Occipital lobe (tissue), 3 donors: ENCODE measurements at places on chromosomes 1 and 21.

GRCh38 chr1:229062135-229062534 is 208.8 kb upstream of the RAB4A start:
- no peak for DNase-seq

DNA sequence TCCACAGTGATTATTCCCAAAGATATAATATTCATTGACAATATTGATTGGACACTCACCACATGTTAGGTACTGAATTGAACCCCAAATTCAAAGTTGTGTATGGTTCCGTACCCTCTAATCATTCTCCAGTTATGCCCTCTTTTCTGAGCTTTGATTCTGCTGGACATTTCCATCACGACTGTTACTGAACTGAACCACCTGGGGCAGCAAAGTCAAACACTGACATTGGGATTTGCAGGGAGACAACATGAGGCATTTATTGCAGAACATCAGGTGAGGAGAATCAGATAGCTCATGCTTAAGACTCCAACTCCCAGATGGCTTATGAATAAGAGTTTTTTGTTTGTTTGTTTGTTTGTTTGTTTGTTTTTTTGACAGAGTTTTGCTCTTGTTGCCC is 420.9 kb downstream of the DISC1 start:
- no peak for DNase-seq

DNA sequence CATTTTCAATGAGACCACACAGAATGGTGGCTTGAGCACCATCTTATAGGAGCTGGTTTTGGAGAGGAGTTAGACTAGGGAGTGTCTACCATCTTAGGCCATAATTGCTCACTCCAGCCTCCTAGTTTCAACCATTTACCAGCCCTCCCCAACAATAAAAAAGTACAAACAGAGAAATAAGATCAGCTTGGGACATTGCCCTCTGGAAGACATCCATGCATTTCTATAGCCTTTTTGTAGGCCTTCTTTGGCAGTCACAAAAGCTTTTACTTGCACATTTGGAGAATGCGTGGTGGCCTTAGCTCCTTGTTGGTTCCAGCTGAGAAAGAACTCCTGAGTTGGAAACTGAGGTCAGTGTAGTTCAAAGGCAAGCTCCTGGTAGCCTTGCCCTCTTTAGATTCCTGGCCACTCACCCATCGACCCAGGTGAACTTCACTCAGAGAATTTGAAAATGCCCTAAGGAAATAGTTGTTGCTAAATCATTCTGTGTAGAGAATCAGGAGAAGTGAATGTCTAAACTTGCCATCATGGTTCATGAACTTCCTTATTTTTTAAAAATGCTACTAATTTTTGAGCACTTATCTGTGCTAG is 301.7 kb upstream of the PROX1 start:
- no peak for DNase-seq

GRCh38 chr1:220453371-220453770 is 74.6 kb upstream of the MARK1 start:
- DNase-seq, result no peak

GRCh38 chr1:12773438-12773837 is at the start of gene PRAMEF12:
Gene PRAMEF12 (plus strand): TSS chr1:12773738. CDS start chr1:12774868, 1,130 bp downstream.
- DNase-seq, result no peak

GRCh38 chr1:110859062-110859461 is 13.9 kb upstream of the CD53 start:
- DNase-seq, result no peak

DNA sequence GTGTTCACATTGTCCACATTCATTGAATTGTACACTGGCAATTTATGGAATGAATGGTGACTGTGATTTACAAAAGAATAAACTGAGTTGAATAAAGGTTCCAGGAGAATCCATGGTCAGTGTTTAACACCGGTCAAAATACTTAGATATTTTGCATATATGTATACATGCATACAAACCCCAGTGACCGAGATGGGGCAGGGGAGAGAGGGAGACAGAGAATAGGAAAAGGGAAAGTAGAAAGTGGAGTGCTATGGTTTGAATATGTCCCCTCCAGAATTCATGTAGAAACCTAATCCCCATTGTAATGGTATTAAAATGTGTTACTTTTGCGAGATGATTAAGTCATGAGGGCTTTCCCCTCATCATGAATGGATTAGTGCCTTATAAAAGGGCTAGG is 154.4 kb downstream of the TTLL7 start:
- no peak for DNase-seq

GRCh38 chr1:48944811-48945210 is 168.1 kb upstream of the BEND5 start:
- DNase-seq, result no peak
